ENCODE measurements at places on chromosomes 6 and 20.

- DNase-seq = no peak
These were observed 305.3 kb downstream of the CD83 start for GRCh38 chr6:14422917-14423316.

- DNase-seq = no peak
These were observed 236.8 kb upstream of the RREB1 start for GRCh38 chr6:6870921-6871320.

DNA sequence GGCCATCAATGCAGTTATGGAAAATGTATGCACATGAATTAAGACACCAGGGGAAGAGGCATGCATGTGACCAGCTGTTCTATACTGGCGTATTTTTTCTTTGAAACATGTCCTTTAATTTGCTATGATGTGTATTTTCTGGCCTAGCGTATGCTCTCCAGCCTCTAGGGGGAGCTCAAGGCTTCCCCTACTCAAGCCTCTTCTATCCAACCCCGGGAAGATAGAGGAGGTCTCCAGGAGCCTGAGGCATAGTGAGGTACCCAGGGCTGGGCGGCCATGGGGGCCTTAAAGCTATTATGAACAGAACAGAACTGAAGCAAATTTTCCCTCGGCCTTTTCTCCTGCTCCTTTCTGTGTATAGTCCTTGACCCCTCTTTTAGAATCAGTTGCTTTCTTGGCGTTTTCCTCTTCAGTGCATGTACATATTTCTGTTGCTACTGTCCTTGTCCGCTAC lies 528.9 kb downstream of the MAFB start:
- peak; percentile 12 for DNase-seq

DNA sequence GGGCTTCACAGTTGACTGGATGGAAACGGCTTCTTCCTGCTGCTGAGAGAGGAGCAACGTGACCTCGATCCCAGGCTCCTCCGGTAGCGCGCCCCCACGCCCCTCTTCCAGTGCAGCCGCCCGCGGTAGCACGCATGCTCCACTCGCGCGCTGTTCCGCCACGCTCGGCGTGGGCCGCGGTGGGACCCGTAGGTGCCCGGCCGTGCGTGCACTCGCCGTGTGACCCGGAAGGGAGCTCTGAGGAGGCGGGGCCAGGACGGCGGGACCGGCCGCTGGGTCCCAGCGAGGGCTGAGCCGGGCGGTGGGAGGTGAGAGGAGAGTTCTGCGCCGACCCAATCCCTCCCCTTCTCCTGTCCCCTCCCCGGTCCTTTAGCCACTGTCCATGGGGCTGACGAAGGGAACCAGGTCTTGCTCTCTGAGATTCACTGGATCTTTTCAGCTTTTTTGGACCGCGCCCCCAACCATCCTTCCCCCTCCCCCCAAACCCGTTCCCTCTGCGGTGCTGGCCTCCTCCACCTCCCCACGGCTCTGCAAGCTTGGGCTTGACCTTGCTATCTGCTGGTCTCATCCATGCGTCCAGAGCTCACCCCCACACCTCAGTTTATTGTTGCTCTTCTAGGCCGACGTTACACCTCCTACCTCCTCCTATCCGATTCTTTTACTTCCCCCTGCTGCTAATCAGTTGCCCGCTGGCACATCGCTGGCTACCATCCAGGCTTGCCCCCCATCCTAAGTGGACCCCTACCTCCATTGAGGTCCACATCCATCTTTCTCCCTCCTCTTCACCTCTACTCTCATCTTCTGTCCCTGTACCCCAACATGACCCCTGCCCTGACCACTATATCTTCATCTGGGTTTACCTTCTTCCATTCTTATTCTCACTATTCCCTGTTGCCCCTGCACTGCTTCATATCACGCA lies at the start of gene CUL9:
Gene CUL9, plus strand, starts transcription at position 255 of the 919 bp plus-strand sequence. CDS start 2,115 bp downstream, outside the sequence.
- DNase-seq = peak; percentile 94

- no peak for DNase-seq
These were observed 82.5 kb upstream of the PTPN1 start for GRCh38 chr20:50427719-50428083.

- DNase-seq = no peak
These were observed 1021.6 kb upstream of the MAP3K7 start for GRCh38 chr6:91608428-91608827.

All from GM13976 (cell line).